ENCODE measurements at places on chromosomes 1 and 21.

- DNase-seq, result no peak
These were observed 141.9 kb upstream of the PTBP2 start for GRCh38 chr1:96579636-96580035.

DNA sequence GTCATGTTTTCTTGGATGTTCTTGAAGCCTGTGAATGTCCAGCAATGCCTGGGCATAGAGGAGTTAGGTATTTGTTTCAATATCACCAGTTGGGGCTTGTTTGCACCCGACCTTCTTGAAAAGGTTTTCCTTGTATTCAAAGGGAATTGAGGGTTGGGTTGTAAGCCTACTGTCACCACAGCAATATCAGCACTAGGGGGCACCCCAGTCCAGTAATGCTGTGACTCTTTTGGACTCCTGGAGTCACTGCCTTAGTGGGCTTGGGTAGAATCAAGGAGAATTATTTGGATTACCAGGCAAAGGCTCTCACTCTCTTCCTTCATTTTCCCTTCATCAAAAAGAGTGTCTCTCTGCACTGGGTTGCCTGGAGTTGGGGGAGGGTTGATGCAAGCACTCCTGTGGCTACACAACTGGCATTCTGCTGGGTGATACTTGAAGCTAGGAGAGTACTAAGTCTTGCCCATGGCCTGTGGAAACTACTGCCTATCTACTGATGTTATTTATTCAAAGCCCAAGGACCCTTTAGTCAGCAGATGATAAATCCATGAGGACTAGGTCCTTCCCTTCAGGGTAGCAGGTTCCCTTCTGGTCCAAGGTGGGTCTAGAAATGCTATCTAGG is 34.5 kb downstream of the OR10R2 start:
- DNase-seq, result no peak

DNA sequence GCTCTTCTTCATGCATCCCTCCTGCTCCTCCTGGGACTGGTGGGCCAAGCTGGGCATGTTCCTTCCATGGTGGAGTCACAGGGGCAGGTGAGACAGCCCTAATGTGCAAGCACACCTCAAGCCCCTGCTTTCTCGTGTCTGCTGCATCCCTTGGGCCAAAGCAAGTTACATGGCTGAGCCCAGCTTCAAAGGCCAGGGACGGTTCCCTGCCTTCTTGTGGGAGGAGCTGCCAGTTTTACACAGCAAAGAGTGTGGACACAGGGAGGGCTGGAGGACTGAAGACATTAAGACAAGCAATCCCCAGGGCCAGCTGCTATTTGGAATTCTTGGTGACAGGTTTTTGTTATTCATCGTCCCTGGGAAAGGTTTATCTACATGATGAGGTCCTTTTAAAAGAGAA is 175.2 kb upstream of the CACNA1E start:
- DNase-seq, result no peak

DNA sequence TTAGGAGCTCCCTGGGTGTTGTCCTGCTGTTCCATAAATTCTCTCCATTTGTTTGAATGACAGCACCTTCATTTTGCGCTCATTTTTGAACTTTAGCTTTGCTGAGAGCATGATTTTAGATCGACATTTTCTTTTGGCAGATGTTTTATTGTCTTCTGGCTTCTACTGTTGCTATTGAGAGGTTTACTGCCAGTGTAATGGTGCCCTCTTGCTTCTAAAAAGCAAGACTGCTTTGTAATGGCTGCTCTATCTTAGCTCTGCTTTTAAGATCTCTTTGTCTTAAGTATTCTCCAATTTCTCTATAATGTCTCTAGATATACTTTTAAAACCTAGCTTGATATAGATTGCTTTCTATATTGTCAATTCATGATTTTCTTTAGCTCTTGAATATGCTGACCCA is 27.8 kb downstream of the THEM4 start:
- no peak for DNase-seq

GRCh38 chr1:65371544-65371943 is 48.9 kb upstream of the LEPR start:
- DNase-seq, result no peak

GRCh38 chr1:175089136-175089718 is 21.6 kb downstream of the TNN start:
- DNase-seq, result no peak

DNA sequence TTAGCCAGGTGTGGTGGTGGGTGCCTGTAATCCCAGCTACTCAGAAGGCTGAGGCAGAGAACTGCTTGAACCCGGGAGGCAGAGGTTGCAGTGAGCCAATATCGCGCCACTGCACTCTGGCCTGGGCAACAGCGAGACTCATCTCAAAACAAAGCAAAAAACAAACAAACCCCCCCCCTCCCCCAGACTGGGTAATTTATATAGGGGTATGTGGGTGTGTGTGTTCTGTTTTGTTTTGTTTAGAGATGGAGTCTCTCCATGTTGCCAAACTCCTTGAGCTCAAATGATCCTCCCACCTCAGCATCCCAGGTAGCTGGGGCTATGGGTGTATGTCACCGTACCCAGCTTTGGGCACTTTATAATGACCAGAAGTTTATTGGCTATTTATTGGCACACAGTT is 73.6 kb downstream of the SLC27A3 start:
- DNase-seq, result no peak

DNA sequence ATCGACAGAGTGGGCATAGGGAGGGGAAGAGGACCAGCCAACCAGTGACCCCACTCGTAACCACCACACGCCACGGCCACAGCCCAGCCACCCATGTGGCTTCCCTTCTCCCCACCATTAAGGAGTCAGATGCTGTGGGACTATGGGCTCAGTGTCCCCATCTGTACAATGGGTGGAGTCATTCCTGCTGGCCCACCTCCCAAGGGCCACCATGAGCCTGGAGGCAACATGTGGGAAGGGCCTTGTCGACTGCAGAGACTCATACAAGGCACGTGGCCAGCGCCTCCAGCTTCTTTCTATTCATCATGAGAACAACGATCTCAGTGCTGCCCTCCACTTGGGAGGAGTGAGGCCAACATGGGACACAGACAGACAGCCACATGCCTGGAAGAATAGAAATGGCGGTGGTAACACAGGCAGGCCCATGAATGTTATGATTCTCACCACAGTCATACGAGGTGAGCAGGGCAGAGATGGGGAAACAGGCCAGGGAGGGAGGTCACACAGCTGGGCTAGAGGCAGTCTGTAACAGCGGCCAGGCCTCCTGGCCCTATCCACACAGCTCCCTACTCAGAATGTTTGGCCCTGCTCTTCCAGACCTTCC is 16.1 kb downstream of the LRP8 start:
- DNase-seq, result no peak

- DNase-seq, result no peak
These were observed 56.4 kb upstream of the ADORA3 start for GRCh38 chr1:111559736-111560279.

- no peak for DNase-seq
These were observed 101.1 kb downstream of the NPHP4 start for GRCh38 chr1:5891137-5891536.

- DNase-seq, result no peak
These were observed 388.7 kb downstream of the ST6GALNAC3 start for GRCh38 chr1:76463278-76463677.

DNA sequence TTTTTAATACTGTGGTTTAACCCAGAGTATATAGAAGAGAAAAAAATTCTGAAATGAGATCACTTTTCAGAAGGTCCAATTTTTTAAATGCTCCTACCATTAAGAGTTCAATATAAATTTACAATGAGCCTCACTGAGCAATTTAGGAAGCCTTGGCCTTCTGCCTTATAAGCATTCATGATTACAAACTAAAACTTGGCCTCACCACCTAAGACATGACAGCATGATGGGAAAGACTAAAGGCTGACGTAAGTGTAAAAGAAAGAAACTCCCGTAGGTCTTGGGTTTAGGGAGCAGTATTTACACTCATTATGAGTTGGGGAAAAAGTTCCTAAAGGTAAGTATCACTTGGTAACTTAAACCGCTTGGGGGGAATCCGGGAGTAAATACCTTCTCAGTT is 70.7 kb upstream of the ESRRG start:
- no peak for DNase-seq

GRCh38 chr21:38039841-38040240 is 123.6 kb upstream of the KCNJ6 start:
- DNase-seq, result no peak

DNA sequence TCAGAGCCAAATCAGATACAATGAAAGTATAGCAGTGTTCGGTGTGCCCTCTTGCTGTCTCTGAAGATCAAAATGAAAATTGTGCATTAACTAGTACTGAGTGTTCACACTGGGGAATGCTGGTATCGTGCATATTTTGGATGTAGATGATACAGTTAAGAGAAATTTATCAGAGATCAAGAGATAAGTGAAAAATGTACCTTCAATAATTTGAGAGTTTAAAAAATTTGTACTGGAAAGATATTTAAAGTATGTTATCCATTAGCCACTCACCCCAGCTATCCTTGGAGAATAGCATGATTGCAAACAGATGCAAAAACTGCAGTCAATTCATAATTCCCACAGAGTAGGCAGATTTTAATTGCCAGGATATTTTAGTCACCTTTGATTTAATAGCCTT is 56.4 kb downstream of the GREM2 start:
- DNase-seq, result no peak

DNA sequence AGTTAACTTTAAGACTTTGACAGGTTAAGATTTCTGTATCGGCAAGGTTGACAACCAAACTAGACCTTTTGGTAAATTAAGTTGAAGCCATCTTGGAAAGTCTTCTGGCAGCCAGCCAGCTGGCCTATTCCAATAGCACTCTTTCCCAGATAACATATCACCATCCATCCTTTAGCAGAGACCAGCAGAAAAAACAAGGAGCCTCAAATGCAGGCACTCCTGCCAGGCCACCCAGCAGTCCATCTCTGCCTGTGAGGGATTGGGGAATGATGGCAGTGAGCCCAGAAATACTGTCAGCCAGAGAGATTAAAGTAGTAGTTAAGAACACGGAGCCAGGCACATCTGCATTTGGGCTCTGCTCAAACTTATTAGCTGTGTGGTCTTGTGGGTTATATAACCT is 19.4 kb downstream of the ZBTB40 start:
- DNase-seq, result no peak

DNA sequence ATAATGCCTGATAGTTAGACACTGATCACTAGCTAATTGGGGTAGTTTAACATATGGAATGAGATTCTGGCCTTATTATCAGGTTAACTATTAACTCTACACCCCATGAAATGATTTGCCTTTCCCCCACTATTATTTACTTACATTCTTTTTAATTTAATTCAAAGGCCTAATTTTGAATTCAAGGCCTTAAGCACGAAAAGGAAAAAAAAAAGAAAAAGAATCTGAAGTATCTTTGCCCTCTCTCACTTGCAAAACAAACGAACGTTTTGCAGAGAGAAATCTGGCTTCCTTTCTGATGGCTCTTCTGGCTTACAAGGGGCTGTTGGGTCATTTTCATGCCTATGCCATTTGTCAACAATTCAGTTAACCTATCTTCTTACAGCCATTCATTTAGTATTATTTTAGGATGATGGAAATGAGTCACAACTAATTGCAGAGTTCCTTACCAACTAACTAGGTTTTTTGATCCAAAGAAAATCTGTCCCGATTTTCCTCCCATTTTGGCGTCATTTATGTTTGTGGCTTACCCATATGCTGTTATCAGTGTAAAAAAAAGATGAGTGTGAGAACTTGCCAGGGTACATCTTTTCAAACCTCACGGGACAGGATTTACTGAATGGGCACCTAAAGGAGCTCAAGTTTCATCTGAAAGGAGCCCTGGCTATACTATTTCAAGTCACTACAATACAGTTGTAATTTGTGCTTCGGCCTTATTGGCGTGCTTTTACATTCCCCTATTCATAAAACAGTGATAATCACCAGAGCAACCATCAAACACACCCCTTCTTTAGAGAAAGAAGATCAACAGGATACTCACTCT is 1.9 kb upstream of the ERRFI1 start:
- no peak for DNase-seq

DNA sequence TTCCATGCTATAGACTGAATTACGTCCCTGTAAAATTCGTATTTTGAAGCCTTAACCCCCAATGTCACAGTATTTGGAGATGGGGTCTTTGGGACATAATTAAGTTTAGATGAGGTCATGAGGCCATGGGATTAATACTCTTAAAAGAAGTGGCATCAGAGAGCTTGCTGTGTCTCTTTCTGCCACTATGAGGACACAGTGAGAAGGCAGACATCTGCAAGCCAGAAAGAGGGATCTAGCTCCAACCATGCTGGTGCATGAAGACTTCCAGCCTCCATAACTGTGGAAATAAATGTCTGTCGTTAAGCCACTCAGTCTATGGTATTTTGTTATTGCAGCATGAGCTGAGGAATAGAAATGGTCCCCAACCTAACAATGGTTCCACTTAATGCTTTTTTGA is 99.0 kb downstream of the LTN1 start:
- DNase-seq, result no peak

DNA sequence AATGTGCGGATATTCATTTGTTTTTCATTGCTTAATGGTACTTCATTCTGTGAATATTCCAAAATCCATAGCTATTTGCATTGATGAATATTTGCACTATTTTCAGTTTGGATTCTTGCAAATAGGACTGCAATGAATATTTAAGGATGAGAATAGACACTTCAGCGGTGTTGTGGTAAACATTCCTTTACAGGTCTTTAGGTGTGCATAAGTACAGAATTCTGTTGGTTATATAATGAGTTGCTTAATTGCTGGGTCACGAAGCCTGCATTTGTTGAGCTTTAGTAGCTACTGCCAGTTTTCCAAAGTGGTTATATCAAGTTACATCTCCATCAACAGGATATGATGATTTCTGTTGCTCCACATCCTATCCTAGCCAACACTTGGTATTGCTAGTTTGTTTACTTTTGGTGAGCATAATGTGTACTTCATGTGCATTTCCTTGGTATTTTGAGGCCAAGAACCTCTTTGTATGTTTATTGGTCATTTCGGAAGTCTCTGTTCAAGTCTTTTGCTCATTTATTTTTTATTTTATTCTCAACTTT is 64.2 kb upstream of the CYYR1 start:
- no peak for DNase-seq

DNA sequence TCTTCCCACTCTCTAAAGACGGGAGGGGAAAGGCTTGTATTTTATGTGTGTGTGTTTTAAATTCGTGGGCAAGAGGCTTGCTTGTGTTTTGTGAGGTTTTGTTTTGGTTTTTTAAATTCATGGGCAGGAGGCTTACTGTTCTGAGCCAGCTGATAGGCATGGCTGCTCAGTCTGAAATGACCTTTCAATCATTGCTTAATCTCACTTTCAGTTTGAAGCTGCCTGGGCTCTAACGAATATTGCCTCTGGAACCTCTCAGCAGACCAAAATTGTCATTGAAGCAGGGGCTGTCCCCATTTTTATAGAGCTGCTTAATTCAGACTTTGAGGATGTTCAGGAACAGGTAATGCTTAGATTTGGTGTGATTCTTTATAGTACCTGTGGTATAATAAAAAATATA is 20.3 kb upstream of the TXLNA start:
- no peak for DNase-seq

GRCh38 chr1:163874070-163874469 is 552.3 kb downstream of the NUF2 start:
- DNase-seq, result no peak

- DNase-seq, result no peak
These were observed 1.3 kb upstream of the INPP5B start for GRCh38 chr1:37948166-37948565.

GRCh38 chr1:208093754-208094719 is 150.1 kb downstream of the PLXNA2 start:
- peak; percentile 7 for DNase-seq
